ENCODE measurements at places on chromosomes 12 and 14. TPM values are rescaled to one million over a fixed set of nuclear protein-coding genes. Genes with fewer than 3 reads are reported as not detected.

The CAPZA3 gene
- not detected for total RNA-seq

The TC2N gene
- 46.3 TPM for total RNA-seq

The SPX gene
- 0.40 TPM for total RNA-seq

The ANO4 gene
- not detected for total RNA-seq

The LRFN5 gene
- total RNA-seq: not detected

The FAIM2 gene
- total RNA-seq: 0.05 TPM

The FAM90A1 gene
- 0.14 TPM for total RNA-seq

The CATSPERB gene
- total RNA-seq: 0.29 TPM

The NUDT14 gene
- 20.9 TPM for total RNA-seq

The MAP3K9 gene
- total RNA-seq: 6.0 TPM

The DYRK4 gene
- total RNA-seq: 22.8 TPM

The BRF1 gene
- total RNA-seq: 51.8 TPM

The PLEKHH1 gene
- total RNA-seq: 0.19 TPM

The CEBPE gene
- 0.79 TPM for total RNA-seq

The PRB2 gene
- total RNA-seq: not detected

The DGLUCY gene
- 113 TPM for total RNA-seq

The PDZRN4 gene
- total RNA-seq: not detected

The SLCO1C1 gene
- total RNA-seq: not detected

The ZNF384 gene
- 76.3 TPM for total RNA-seq

The INSM2 gene
- not detected for total RNA-seq

The MANSC4 gene
- total RNA-seq: not detected

The MYF5 gene
- total RNA-seq: not detected

The MMP17 gene
- not detected for total RNA-seq

The TGM1 gene
- total RNA-seq: 5.1 TPM

The NAP1L1 gene
- 655 TPM for total RNA-seq

The SLC5A8 gene
- total RNA-seq: not detected

The OAS2 gene
- 276 TPM for total RNA-seq

The AVPR1A gene
- total RNA-seq: not detected

The P2RX7 gene
- 7.5 TPM for total RNA-seq

The PMCH gene
- 0.53 TPM for total RNA-seq

The COCH gene
- 5.0 TPM for total RNA-seq

Data from activated CD8-positive, alpha-beta memory T cell treated with anti-CD3 and anti-CD28 coated beads, Interleukin-2, amount 10 ng/mL, durations not matched to agents 7 days and 5 days (primary cell).